ENCODE measurements at places on chromosomes 6 and 20. TPM values are rescaled to one million over a fixed set of nuclear protein-coding genes. Genes with fewer than 3 reads are reported as not detected.

DNA sequence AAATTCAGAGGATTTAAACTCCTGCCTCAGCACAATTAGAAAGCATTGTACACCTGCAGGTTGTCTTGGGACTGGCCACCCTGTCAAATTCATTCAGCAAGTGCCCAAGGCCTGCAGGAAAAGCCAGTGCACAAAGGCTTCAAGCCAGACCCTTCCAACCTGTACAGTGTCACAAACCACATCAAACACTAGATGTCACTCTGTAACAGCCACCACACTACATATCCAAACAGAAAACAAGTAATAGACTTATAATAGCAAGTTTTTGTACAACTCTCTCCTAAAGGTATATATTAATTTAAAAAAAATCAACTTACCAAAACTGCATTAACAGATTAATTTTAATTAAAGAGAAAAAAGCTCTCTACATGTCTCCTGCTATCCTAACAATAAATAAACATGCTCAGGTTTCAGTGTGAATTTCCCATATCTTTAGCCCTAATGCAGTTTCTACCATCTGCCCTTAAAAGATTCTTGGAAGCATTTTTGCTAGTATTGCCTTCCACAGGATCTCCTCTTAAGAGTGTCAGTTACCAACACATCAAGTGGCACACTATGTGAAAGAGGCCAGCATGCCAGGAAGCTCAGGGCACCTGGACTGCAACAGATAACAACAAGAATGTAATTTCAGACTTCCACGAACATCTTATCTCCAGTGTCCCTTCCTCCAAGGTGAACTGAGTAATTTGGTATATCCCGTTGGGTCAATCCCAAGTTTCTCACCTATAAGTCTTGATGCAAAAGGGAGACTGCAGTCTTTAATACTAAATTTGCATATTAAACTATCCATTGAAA lies 47.5 kb downstream of the RALGAPA2 start:
- DNase-seq, result peak; percentile 29

DNA sequence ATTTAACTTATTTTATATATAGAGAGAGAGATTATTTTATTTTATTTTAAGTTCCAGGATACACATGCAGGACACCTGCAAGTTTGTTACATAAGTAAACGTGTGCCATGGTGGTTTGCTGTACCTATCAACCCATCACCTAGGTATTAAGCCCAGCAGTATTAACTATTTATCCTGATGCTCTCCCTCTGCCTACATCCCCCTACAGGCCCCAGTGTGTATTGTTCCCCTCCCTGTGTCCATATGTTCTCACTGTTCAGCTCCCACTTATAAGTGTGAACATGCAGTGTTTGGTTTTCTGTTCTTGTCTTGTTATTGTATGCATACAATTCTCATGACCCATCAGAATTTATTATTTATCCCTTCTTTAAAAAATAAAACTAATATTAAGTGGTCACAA lies 34.6 kb downstream of the FKBP1C start:
- DNase-seq, result no peak

GNAS-AS1 gene
- polyA plus RNA-seq, result 0.83 TPM

DNA sequence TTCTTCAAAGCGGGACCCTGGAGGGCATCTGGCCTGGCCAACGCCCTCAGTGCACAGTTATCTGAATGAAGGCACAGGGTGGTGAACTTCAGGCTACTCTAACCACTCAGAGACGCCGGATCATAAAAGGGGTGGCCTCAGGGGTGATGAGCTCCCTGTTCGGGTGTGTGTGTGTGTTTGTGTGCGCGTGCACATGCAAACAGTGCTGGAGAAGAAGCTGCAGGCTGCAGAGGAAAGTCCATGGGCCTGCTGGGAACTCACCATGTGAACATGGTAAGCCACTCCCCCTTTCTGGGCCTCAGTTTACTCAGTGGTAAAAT lies 42.0 kb downstream of the KIAA1755 start:
- DNase-seq, result no peak

TUBE1 gene
- 22.6 TPM for polyA plus RNA-seq
